ENCODE measurements at places on chromosomes 16 and 17.

DNA sequence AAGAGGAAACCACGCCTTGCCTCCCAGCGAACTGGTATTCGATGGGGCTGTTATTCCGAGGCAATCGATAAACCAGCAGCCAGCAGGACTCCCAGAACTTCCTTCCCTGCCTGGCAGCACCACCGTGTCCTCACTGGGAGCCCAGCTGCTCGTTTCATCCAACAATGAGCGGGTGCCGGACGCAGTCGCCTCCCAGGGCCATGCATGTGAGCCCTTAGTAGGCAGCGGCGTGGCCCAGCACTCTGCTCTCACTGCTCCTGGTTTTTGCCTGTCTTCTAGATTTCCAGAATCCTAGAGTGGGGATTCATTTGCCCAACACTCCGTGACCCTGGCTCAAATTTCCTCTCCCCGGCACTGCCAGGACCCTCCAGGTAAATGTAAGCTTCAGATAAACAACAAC, 29.1 kb upstream of the RASD1 start:
- DNase-seq: no peak

GRCh38 chr17:7916808-7917207, 719 bp upstream of the RNF227 start:
- DNase-seq: no peak

DNA sequence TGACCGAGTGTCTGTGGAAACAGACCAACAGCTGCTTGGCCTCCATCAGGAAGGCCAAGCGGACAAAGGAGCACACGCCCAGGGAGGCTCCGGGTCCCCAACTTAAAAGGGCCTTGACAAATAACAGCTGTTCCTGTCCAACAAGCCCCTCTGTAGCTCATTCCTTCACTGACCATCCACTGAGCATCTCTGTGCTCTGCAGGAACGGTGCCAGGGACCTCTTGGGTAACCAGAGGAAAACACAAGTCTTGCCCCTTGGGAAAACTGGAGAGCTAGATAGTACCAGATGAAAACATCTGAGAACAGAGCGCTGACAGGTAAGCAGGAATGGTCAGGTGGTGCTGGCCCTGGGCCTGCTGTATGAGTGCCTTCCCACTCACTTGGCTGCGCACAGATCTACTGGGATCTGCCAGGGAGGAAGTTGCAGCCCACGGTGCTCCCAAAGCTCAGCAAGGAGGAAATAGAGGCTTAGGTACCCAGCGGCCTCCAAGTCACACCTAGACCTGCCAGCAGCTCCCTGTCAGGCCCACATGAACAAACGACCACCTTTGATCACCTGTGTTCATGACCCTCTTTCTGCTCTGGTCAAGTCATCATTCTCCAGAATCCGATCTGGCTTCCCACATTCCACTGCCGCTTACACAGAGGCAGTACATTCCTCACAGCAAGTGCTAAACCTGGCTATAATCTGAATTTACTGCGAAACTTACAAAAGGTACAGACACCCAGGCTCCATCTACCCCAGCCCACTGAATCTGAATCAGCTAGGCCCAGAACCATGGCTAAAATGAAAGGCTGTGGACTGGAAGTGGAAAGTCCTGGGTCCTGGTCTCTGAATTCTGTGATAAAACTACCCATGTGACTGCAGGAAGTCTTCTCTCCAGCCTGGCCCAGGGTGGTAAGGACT, 12.5 kb downstream of the DCAKD start:
- no peak for DNase-seq

DNA sequence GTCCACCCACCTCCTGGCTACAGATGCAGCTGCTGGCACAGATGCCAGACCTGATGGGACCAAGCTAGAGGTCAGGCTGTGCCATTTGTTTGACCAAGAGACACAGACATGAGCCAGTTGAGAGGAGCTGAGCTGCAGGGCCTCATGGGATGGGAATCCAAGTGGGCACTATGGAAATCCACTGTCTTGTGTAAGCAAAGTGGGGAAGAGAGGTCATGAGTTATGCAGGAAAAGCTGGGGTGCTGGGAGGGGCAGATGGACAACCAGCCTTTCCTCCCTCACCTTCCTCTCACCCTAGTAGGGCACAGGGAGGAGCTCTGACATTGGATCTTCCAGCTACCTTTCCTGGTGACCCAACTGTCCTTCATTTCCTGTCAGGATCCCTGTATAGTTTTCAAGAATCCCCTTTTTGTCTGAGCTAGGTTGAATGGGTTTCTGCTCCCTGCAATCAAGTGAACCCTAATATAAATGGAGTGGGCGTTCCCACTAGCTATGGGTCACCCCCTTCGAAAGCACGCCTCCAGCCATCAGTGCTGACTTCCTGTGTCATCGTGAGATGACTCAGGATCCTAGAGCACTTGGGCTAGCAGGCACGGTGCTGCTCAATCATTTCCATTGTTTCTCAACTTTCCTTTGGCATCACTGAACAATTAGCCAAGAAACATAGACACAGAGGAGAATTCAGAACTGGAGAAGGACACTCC, 13.6 kb downstream of the ATPAF2 start:
- no peak for DNase-seq

DNA sequence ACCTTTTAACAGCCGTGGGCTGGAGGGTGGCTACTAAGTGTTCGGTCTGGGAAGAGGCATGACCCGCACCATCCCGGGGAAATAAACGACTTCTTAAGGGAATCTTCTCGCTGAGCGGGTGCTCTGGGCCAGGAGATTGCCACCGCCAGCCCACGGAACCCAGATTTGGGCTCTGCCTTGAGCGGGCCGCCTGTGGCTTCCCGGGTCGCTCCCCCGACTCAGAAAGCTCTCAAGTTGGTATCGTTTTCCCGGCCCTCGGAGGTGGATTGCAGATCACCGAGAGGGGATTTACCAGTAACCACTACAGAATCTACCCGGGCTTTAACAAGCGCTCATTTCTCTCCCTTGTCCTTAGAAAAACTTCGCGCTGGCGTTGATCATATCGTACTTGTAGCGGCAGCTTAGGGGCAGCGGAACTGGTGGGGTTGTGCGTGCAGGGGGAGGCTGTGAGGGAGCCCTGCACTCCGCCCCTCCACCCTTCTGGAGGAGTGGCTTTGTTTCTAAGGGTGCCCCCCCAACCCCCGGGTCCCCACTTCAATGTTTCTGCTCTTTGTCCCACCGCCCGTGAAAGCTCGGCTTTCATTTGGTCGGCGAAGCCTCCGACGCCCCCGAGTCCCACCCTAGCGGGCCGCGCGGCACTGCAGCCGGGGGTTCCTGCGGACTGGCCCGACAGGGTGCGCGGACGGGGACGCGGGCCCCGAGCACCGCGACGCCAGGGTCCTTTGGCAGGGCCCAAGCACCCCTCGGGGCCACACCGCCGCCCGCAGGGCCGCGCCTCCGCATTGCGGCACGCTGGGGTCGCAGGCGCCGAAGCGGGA, 3.6 kb upstream of the CBX4 start:
- DNase-seq: no peak

- peak; percentile 46 for DNase-seq
Observed at GRCh38 chr16:30605158-30605557, 5.0 kb downstream of the ZNF689 start.

DNA sequence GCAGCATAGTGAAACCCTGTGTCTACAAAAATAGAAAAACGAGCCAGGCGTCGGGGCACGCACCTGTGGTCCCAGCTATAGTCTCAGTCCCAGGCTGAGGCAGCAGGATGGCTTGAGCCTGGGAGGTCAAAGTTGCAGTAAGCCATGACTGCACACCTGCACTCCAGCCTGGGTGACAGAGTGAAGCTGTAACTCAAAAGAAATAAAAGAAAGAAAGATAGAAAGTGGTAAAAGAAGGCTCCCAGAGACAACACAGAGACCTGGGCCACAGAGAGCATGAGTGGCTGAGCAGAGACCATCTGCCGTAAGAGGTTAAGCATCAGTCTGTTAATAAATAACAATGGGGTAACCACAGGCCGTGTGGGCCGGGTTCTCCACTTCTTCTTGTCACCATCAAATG, 15.3 kb upstream of the HEXD start:
- DNase-seq: no peak

Measured in Ammon's horn (tissue), 1 donor.